Dermis microvascular lymphatic vessel endothelial cell (primary cell): ENCODE measurements at places on chromosomes 16 and 17.

GRCh38 chr16:84631153-84631466, 13.2 kb upstream of the COTL1 start:
- DNase-seq = no peak

GRCh38 chr16:85381738-85382592, 231.2 kb upstream of the GSE1 start:
- no peak for DNase-seq

GRCh38 chr17:70552230-70552981, 383.1 kb downstream of the KCNJ2 start:
- DNase-seq = peak; percentile 51

DNA sequence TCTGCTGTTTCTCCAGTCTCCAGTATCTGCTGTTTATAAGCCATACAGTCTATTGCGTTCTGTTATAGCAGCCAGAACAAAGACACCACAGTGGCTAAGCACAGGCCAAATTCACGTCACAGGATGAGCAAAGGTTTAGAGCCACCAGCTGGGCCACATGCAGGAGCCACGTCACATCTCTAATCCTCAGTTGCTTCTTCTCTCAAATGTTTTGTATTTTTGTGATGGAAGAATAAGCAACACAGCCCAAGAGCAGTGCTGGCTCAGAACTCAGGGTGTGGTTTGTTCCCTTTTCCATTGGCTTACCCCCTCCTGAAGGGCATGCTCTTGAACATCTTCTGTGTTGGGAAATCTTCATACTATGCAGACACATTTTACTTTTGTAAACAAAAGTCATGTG, 309.4 kb upstream of the CDH5 start:
- no peak for DNase-seq

DNA sequence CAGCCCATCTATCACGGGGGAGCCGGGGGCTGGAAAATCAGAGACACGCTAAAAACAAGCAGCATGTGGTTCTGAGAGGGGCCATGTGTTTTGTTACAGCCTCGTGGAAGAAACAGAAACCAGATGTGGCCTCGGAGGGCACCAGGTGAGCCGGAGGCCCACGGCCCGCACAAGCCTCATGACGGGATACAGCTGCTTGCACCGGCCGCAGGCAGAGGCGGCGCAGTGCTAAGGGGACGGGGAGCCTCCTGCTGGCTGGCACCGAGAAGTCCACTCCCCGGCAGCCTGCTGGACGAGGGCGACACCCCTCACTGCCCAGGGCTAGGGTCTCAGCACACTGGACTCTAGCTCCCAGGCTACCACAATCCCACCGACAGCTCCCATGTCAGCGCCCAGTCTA, 19.2 kb downstream of the NDUFAF8 start:
- no peak for DNase-seq

DNA sequence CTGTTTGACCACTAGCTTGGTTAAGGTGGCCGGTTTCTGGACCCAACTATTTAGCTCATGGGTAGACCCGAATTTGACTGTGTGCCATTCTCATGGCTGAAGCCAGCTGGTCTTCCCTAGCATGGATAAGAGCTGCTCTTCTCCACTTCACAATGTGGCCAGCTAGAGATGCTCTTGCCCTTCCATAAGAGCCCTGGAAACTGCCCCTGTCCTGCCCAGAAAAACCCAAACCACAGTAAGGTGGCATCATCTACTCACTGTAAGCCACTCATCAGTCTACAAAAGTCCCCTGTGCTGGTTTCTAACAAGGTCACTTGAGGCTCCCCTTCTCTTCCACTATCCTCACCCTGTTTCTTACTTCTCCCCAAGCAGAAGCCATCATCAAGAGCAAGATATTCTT, 165.1 kb downstream of the HS3ST2 start:
- DNase-seq = no peak

GRCh38 chr17:81096741-81097133, 61.8 kb downstream of the BAIAP2 start:
- no peak for DNase-seq

- no peak for DNase-seq
Observed at GRCh38 chr16:10045291-10045775, 136.9 kb downstream of the GRIN2A start.

GRCh38 chr17:9225305-9226101, 204.2 kb downstream of the NTN1 start:
- no peak for DNase-seq

DNA sequence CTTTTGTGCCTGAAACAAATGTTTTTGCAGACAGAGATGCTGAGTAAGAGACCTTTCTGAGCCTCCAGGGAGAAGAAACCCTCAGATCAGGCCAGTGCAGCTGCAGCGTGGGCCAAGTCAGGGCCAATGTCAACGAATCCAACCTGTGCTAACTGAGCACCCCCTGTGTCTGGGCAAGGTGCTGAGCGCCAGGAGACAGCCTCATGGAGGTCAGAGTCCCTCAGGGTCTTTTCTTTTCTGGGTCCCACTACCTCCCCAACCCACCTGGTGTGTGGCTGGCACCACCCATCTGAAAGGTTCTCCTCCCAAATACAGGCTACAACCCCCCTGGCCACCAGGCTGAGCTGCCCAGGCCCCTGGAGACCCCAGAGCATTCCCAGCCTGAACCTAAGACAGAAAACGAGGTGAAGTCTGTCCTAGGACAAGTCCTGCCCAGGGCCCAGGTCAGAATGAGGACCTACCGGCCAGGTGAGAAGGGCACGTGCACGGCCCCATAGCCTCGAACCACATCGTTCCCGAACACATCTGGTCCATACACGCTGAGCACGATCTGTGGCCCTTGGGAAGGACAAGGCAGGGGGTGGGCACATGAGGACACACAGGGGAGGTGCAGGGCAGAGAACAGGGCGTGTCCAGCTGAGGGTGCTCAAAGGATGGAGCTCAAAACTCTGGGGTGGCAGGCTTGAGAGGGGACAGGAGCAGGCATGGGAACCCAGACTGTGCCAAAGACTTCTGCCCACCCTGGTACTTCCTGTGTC, 15.0 kb downstream of the B9D1 start:
- DNase-seq = no peak

GRCh38 chr16:57614536-57614935, 13.9 kb upstream of the ADGRG1 start:
- DNase-seq = no peak
